ENCODE measurements at places on chromosomes 6 and 20.

GRCh38 chr6:41122373-41122772 is 31.8 kb downstream of the TREML1 start:
- DNase-seq, result no peak

DNA sequence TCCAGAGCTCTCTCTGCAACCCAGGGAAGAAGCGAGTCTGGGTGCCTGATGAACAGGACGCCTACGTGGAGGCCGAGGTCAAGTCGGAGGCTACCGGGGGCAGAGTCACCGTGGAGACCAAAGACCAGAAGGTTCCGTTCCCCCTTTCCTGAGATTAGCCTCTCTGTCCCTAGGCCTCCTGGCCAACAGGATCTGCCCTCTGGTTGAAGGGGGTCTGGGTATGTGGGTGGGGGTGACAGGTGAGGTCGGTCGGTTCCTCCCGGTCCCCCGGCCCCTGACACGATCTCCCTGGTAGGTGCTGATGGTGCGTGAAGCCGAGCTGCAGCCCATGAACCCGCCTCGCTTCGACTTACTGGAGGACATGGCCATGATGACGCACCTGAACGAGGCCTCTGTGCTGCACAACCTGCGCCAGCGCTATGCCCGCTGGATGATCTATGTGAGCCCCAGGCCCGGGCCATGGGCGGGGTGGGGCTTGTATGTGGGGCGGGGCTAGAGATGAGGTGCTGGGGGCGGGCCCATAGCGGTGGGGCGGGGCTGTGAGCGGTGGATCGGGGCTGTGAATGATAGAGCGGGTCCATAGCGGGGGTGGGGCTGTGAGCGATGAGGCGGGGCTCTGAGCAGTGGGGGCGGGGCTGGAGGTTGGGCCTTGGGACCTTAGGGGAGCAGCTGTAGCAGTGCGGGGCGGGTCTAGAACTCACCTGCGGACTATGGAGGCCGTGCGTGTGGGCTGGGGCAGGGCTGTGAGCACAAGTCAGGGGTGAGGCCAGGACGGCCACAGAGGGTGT is 23.9 kb downstream of the MYH7B start:
- DNase-seq, result no peak

DNA sequence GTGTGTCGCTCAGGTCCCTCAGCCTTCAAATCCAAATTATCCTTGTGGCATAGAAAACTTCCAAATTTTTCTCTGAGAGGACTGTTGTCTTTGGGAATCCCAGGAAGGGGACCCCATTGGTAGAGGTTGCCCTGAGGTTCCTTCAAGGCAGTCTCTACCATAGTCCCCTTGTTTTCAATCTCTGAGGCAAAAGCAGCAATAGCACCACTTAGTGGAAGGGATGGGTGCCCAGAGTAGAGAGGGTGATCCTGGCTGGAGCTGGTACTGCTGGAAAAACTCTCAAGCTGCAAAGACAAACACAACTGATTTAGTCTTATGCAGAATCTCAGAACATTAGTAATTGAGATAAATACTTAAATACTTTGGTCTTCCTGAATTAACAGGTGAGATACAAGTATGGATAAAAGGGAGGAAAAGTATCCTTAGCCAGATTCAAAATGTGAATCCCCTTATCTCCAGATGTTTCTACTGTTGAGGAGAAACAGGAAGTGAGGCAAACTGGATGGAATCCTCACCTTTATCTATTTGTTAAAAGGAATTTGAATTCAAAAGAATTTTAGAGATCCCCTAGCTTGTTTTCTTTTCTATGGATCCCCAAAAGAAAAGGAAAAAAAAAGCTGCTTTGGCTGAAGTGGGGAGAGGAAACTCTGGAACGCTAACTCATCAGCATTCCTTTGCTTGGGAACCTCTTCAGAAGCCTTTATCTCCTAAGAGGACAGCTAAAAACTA is 13.4 kb downstream of the ZNF318 start:
- DNase-seq, result no peak

- DNase-seq, result no peak
Measured at GRCh38 chr20:52918311-52918710, 53.8 kb upstream of the TSHZ2 start.

- DNase-seq, result no peak
Measured at GRCh38 chr6:135329851-135330803, 149.0 kb downstream of the MYB start.

DNA sequence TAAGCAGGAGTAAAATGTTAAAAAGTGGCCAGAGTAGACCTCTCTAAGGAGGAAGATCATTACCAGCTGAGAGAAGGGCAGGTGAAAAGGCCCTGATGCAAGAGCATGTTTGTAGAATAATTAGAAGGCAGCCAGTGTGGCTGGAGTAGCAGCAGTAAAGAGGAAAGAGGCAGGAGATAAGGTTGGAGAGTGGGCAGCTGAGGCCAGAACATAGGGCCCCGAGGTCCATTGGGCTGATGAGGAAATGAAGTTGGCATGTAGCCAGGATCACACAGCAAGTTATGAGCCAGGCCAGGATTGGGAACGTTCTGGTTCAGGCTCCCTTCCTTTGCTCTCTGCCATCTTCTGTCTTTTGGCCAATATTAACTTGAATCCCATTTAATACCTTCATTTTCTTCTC is 51.6 kb downstream of the RALY start:
- no peak for DNase-seq

DNA sequence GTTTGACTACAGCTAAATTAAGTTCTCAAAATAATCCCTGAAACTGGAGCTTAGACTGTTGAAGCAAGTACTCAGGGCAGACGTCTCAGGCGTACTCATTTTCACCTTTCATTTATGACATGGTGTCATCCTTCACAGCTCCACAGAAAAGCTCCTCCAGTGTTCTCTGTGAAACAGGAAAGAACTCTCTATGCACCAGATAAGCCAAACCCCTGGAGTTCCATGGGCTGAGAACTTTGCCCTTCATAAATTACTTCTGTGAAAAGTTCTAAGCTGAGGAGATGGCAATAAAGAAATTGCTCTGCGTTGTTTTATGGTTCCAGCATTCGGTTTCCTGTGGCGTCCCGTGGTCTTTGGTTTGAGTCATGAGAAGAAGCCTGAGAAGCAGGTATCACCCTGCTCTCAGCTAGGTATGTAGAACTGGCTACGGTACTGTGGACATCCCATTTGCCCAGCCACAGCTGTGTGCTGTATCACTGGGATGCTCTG is 20.2 kb upstream of the RREB1 start:
- DNase-seq, result no peak

DNA sequence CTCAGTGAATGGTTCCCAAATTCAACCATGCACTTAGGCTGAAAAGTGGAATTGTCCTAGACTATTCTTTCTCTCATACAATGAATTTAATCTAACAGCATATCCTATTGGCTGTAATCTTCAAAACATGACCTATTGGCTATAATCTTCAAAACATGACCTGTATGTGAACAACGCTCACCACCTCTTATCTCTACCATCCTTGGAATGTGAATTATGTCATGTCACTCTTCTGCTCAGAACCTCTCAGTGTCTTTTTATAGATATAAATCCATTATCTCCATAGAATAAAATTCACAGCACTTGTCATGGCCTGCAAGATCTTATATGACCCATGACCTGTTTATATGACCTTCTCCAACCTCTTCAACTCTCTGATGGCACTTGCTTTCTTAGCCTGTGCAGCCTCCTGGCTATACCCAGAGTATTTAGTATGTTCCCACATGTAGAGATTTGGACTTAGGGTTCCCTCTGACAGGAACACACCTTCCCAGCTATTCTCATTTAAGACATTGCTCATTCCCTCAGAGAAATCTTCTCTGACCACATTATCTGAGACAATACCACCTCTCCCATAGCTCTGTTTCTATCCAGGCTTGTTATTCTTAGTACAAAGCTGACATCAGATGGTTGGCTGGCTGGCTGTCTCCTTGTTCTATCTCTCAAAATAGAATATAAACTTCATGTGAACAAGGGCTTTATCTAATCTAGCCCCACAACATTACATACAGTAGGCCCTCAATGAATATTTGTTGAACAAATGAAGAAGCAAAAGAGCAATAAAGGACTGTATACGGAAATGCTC is 275.0 kb upstream of the PREP start:
- no peak for DNase-seq

- DNase-seq, result no peak
Measured at GRCh38 chr6:56231827-56232226, 15.6 kb downstream of the COL21A1 start.

GRCh38 chr6:114747995-114748625 is 405.3 kb upstream of the HS3ST5 start:
- peak; percentile 2 for DNase-seq

GRCh38 chr6:43331891-43332290 is 23.3 kb upstream of the CRIP3 start:
- DNase-seq, result no peak

- DNase-seq, result no peak
Measured at GRCh38 chr20:22908944-22909343, 126.2 kb upstream of the SSTR4 start.

- DNase-seq, result no peak
Measured at GRCh38 chr6:159691963-159692287, 1.1 kb downstream of the SOD2 start.

GRCh38 chr20:36572701-36573102 is 695 bp upstream of the TGIF2 start:
- DNase-seq, result no peak

DNA sequence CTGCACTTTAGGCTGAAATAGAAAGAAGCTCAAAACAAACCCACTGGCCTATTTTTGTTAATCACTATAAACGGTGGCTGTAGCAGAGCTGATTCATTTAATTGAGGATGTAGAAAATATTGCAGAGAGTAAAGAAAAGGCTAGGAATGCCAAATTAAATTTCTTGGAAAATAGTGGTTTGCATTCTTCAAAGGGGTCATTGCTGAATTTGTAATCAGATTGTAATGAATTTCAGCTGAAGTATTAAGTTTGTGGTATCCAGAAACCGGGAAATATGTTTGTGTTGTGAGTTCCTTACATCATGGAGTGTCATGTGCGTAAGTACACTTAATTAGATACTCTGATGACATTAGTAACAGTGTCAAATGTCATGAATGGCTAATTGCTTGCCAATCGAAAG is 203.0 kb downstream of the SAMD5 start:
- no peak for DNase-seq

GRCh38 chr6:140766999-140767398 is 1365.7 kb upstream of the GJE1 start:
- DNase-seq, result no peak

GRCh38 chr6:11563793-11564192 is 26.2 kb downstream of the TMEM170B start:
- DNase-seq, result no peak

GRCh38 chr6:83597511-83597910 is 85.2 kb downstream of the PRSS35 start:
- DNase-seq, result no peak

- no peak for DNase-seq
Measured at GRCh38 chr6:90328004-90328403, 31.4 kb upstream of the BACH2 start.

- DNase-seq, result no peak
Measured at GRCh38 chr6:110037726-110038295, 59.7 kb downstream of the GPR6 start.

DNA sequence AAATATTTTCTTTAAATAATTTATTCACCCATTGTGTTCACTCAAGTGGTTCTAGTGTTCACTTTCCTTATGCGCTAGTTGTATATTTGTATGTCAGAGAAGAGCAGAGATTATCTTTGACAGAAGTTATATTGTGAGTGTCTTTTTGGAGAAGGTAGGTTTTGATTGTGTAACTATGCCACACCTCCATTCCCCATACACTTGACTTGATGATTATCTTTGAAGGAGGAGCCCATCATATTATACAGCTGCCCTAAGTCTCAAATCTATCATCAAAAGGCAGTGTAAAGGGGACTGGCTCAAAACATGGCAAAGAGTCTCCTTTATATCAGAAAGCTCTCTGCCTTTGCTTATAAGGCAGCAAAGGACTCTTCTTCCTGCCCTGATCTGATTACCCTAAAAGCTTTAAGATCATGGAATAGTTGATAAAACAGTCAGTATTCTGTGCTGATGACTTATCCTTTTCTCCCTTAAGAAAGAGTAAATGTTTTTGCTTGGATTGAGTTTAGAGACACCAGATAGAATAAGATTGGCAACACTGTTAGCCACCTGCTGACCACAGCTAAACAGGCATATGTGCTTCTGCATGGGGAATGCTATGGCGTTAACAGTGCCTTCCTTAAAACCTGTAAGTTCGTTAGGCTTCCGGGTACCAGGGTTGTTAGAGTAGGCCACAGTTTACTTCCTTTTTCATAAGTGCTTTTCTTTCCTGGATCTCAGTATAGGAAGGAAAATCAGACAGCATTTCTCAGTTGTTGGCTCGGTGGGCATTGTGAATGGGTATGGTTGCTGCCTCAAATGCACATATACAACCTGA is 22.6 kb downstream of the TOP1 start:
- no peak for DNase-seq

GRCh38 chr6:106830930-106831329 is 143.6 kb downstream of the CD24 start:
- no peak for DNase-seq

GRCh38 chr6:155045561-155046404 is 50.7 kb downstream of the TIAM2 start:
- DNase-seq, result no peak

GRCh38 chr20:59939879-59940128 is 301 bp downstream of the PPP1R3D start:
- DNase-seq, result no peak

DNA sequence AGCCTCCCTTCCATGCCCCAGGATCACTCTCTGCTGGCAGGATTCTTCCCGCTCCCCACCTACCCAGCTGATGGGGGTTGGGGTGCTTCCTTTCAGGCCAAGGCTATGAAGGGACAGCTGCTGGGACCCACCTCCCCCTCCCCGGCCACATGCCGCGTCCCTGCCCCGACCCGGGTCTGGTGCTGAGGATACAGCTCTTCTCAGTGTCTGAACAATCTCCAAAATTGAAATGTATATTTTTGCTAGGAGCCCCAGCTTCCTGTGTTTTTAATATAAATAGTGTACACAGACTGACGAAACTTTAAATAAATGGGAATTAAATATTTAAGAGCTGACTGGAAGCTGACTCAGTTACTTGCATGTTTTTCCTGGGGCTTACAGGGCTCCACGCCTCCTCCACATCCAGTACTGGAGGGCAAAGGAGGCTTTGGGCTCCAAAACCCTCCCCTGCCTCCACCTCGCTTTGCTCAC is 24.3 kb upstream of the FANCE start:
- DNase-seq, result no peak

DNA sequence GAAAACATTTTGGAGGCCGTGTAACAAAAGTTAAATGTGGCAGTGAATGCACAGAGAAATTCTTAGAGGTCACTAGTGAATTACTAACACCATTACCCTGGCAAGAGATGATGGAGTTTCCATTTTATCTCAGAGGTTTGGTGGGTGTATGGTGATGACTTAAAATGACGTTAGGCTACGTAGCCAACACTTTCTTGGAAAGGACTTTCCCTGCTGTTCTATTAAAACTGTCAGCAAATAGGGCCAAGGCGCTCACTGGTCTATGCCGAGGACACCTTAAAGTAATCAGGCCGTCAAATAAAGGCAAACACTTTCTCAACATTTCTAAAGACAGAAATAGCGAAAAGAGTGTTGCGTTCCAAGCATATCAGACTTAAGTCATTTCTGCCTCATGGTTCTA is 160.8 kb downstream of the GMPR start:
- DNase-seq, result no peak

Data from keratinocyte (primary cell).